ENCODE measurements at places on chromosomes 5 and 9.

DNA sequence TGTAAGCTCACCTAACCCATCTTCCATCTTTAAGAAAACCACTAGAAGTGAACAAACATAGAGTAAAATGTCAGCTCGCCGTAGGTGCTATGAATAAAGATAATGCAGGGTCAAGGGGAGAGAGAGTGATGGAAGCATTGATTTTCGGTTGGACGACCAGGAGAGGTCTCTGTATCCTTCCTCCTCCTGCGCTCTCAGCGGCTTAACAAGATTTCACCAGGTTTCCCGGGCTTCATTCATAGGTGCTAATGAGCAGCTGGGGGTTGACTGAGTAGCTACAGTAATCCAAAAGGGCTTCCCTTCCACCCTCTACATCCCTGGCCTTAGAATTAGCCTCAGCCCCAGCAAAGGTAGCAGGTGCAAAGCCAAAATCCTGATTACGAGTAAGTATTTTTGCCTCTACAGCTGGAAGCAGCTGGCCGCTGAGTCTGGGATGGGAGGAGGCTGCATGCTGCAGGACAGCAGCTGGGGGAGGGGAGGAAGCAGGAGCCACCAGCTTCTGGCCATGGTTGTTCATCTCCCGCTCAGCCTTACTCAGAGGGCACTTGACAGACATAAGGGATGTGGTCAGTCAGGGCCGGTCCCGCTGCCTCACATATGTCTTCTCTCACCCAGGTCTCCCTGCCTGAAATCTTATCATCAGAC is 112.0 kb upstream of the IL12B start:
- DNase-seq: no peak

DNA sequence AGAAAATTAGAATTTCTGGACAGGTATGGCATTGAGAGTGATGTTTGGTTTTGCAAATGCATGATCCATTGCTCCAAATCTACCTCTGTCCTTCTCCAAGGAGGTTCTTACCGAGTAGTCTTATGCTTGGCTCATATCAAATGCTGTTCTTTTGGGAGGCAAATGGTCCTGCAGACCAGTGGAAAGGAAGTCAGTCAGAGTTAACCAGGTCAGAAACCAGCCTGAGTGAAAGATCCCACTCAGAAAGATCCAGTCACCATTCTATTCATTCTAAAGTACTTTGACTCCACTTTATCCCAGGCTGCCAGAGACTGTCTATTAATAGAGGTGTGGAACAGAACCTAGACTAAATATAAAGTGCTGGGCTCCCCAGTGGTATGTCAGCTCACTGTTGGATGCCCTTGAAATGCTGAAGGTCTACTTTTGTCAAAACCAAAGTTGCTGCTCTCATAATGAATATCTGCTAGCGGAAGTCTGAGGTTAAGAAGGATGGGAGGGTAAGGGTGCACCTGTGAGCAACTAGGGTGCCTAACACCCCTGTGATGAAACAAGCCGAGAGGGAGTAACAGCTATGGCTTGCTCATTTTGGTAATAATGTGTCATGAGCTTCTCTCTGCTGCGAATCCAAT is 302.2 kb downstream of the ZNF608 start:
- DNase-seq: no peak

- no peak for DNase-seq
These were observed 6.7 kb upstream of the CAST start for GRCh38 chr5:96655506-96655905.

DNA sequence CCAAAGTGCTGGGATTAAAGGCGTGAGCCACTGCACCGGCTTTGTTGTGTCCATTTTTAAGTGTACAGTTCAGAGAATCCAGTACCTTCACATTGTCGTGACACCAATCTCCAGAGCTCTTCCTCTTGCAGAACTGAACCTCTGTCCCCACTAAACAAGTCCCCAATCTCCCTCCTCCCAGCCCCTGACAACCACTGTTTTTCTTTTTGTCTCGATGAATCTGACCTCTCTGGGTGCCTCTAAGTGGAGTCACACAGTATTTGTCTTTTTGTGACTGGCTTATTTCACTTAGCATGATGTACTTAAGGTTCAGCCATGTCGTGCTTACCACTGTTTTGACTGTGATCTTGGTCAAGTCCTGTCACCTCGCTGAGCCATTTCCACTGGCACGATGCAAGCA is 1.6 kb downstream of the WDR38 start:
- no peak for DNase-seq

DNA sequence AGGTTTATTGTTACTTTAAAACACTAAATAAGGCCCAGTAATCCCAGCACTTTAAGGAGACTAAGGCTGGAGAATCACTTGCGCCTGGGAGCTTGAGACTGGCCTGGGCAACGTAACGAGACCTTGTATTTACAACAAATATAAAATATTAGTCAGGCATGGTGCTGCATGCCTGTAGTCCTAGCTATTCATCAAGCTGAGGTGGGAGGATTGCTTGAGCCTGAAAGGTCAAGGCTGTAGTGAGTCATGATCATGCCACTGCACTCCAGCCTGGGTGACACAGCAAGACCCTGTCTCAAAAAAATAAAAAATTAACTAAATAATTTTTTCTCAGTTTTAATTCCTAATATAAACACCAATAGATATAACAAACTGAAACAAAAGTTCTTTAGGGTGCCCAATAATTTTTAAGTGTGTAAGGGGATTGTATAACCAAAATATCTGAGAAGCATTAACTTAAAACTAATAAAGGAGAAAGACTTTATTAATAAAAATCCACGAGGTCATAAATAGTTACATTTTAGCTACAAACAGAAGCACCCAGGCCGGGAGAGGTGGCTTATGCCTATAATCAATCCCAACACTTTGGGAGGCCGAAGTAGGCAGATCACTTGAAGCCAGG is 32.7 kb downstream of the FAM13B start:
- no peak for DNase-seq
